ENCODE measurements at places on chromosomes 12 and 14. TPM values are rescaled to one million over a fixed set of nuclear protein-coding genes. Genes with fewer than 3 reads are reported as not detected.
A peak's percentile ranks its signal among the peaks of the same experiment; 100 is the strongest.

- peak; percentile 91 for DNase-seq
Measured at GRCh38 chr12:1661553-1662335, 29.1 kb upstream of the ADIPOR2 start.

DNA sequence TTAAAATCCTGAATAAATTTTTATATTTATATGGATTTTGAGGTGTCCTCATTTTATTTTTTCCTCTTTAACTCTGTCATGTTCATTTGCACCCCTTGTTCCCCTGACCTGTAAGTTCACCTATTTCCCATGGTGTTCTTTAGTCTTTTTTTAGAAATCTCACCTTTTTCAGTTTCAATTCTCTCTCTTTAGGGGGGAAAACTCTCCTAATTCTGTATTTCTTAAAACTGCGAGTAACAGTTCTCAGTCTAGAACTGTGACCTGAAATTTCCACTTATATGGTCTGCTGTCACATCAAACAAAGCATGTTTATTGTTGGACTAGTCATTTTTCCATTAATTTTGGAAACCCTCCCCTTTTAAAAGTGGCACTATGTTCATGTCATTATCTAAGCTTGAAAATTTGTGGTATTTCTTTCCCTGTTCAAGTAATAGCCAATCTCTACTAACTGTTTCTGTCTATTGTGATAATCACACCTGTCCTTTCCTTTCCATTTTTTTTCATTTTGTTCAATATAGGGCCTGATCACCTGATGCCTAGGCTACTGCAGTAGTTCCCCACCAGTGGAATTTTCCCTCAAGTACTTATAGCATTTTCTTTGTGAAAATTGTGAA is 14.0 kb upstream of the FBXO33 start:
- DNase-seq = no peak

DNA sequence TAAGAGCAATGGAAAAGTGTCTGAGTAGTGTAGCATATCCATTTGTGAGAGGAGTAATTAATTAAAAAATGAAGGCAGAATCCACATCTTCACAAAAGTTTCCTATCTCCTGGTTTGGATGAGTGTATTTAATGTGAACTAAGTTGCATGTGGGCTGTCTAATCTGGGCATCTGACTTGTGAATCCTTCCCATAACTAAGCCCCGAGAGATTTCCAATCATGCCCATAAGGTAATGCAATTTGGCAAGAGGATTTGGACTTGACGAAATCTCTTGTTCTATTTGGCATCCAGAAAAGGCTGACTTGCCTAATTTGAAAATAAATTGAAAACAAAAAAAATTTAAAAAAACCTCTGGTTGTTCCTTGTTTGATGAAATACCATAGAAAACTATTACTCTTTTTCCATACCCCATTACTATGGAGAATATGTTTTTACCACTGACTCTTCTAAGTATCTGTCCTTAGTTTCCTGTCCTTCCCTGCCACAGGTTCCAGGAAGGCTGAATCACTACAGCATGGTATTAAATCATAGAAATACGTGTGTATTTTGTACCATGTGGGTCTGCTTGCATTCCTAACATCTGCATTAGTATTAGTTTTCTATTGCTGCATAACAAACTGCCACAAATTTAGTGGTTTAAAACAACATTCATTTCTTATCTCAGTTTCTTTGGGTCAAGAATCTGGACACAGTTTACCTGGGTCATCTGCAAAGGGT is 48.4 kb downstream of the ETV6 start:
- no peak for DNase-seq

Gene KCNMB4
- 1.0 TPM for total RNA-seq

Gene METTL17
- 88.4 TPM for total RNA-seq

DNA sequence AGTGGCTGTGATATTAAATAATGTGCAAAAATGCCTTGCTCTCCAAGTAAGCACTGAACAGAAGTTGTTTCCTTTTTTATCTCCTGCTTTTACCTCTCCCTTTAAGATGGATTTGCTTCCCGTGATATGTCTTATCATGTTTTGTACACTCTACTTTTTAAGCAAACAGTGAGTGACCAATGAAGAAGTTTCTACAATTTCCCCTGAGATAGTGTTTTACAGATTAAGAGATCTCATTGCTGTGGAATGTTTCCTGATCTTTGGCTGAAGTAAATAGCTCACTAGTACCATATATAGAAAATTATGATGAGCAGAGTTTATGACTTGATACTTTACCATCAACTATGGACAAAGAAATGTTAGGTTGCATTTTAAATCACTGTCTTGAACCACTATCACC is 184.8 kb upstream of the PDE3A start:
- DNase-seq = no peak

DNA sequence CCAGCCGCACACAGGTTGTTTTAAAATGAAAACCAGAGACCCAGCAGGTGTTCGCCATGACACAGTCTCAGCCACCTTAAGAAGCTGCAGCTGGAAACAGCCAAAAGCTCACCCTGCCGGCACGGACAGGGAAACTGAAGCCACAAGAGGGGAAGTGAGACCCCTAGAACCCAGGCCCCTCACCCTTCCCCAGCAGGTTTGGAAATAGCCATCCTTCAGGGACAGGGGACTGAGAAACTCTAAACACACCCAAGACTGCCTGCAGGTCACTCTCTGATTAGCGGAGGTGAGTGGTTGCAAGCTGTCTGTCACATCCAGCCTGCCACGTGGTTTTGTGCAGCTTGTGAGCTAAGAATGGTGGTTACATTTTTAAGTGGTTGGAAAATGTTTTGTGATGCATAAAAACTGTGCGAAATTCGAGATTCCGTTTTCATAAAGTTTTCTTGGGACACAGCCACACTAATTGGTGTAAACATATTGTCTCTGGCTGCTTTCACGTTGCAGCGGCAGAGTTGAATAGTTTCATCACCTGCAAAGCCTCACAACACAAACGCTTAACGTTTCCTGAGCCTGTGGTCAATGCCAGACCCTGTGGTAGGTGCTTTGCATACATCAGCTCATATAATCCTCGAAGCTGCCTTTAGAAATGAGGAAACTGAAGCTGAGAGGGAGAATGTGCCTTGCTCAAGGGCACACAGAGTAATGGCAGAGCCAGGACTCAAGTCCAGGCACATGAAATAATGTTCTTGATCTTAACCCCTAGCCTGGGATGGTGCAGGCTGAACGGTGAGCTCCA is 1.7 kb upstream of the SELPLG start:
- peak; percentile 79 for DNase-seq

DNA sequence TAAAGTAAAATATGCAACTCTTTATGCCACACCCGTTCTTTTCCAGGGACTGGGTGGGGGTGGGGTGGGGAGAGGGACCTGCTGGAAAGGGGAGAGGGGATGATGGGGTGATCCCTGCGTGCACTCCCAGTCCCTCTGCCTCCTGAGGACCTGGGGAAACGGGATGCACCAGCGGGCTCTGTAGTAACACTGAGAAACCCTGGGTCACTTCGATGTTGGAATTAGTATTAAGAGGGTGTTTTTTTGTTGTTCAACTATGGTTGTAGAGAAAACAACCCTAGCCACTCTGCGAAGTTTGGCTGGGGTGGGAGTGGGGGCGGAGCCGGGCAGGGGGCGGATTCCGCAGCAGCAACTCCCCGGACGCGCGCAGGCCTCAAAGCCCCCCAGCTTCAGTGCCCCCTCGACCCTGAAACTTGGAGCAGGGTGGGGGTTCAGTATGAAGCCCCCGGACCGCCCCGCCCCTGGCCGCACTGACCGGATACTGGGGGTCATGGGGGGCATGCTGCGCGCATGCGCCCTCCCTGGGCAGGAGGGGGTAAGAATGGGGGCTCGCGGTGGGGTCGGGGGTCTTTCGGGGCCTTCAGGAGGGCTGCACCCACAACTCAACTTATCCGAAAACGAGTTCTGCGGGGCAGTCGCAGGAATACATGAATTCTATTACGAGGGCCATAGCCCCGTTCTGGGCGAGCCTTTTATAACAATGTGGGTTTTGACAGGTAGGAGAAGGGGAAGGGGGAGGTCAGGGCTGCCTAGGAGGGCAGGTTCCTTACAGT is 1.3 kb upstream of the ARHGEF25 start:
- no peak for DNase-seq

GRCh38 chr12:54937376-54937775 is 47.2 kb downstream of the TESPA1 start:
- no peak for DNase-seq

All from activated CD8-positive, alpha-beta T cell treated with anti-CD3 and anti-CD28 coated beads for 36 hours (primary cell).